Neural progenitor cell (in vitro differentiated cells): ENCODE measurements at places on chromosomes 4 and X. TPM values are rescaled to one million over a fixed set of nuclear protein-coding genes. Genes with fewer than 3 reads are reported as not detected.

Gene AREG
- total RNA-seq: not detected in 2 replicates

Gene TRIM2
- 87.6 and 90.2 TPM in 2 replicates for total RNA-seq

DNA sequence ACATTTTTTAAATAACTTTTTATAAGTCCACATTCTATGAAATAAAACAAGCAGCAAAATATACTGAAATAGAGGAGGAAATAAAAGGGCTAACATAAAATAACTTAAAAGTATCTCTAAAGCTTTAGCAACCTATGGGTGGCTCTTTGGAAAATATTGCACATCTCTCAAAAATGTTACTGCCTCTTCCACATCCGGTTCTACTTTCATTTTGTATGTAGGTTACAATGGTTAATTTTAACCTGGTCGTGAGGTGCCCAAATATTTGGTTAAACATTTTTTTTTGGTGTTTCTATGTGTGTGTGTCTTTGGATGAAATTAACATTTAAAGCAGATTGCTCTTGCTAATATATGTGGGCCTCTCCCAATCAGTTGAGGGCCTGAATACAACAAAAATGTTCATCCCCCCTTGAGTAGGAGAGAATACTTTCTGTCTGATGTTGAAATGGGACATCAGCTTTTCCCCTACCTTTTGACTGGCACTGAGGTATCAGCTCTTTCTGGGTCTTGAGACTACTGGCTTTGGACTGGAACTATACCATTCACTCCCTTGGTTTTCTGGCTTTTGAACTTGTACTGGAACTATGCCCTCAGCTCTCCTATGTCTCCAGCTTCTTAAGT lies 353.0 kb downstream of the ADAM29 start:
- no peaks in the 10 kb centered on the region for H3K27me3 ChIP-seq
- H3K4me3 ChIP-seq: no peak overlapping the region
- no peak overlapping the region for H3K27ac ChIP-seq
- H3K4me1 ChIP-seq: no peaks in the 10 kb centered on the region
- DNase-seq: no peak
- no peaks in the 10 kb centered on the region for H3K36me3 ChIP-seq

- H3K4me1 ChIP-seq: peaks cover 7% of the 10 kb centered on the region
- no peaks in the 10 kb centered on the region for H3K36me3 ChIP-seq
- H3K4me3 ChIP-seq: no peak overlapping the region
- peak; percentile 10 for DNase-seq
- no peak overlapping the region for H3K27ac ChIP-seq
These were observed 152.5 kb upstream of the SPRY1 start for GRCh38 chr4:123244137-123244536.

Gene SMIM31
- total RNA-seq: not detected in 2 replicates

DNA sequence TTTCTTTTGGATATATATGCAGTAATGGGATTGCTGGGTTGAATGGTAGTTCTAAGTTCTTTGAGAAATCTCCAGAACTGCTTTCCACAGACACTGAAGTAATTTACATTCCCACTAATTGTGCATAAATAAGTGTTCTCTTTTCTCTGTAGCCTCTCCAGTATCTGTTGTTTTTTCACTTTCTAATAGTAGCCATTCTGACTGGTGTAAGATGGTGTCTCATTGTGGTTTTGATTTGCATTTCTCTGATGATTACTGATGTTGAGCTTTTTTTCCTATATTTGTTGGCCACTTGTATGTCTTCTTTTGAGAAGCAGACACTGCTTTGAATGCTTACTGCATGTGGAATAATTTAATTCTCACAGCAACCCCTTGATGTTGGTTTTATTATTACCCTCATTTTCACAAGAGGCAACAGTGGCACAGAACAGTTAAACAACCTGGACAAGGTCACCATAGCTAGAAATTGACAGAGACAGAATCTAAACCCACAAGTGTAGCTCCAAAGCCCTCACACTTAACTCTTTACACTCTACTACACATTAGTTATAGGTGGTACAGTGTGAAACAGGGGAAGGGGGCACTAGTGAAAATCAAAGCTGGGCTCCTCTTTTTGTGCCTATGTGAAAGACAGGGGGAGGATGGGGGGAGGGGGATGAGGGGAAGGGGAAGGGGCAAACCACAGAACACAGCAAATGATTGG lies 96.1 kb downstream of the REELD1 start:
- no peak overlapping the region for H3K27ac ChIP-seq
- no peak overlapping the region for H3K4me3 ChIP-seq
- no peak for DNase-seq
- no peaks in the 10 kb centered on the region for H3K36me3 ChIP-seq
- no peaks in the 10 kb centered on the region for H3K4me1 ChIP-seq

Gene PSAPL1
- total RNA-seq: 0.06 TPM in 1 of 2 replicates, not detected in the other

GRCh38 chr4:139920486-139921002 lies 233.4 kb downstream of the MAML3 start:
- peak; percentile 25 for DNase-seq
- no peaks in the 10 kb centered on the region for H3K27me3 ChIP-seq
- H3K4me3 ChIP-seq: no peak overlapping the region
- peaks cover 48% of the 10 kb centered on the region for H3K4me1 ChIP-seq
- no peaks in the 10 kb centered on the region for H3K36me3 ChIP-seq

DNA sequence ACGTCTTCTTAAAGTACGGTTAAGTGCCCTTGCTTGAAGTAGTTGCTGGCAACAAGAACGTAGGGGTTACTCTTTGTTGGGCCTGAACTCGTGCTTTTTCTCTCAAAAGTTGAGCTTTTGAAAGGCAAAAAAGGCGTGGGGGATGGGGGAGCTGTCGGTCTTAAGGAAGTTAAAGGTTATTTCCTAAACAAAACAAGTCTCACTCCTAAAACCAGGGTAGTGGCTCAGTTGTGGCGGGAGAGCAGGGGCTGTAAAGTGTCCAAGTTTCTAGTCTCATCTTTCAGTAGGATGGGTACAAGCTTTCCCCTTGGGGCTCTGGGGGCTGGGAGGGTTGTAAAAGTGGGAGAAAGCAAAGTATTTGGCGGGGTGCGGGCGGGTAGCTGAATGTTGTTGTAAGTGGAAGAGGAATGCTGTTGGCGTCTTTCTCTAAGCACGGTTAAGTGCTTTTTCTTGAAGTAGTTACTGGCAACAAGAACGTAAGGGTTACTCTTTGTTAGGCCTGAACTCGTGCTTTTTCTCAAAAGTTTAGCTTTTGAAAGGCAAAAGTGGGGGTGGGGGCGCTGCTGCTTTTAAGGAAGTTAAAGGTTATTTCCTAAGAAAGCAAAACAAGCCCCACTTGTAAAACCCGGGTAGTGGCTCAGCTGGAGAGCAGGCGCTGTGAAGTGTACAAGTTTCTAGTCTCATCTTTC lies 904 bp upstream of the WDR1 start:
- no peaks in the 10 kb centered on the region for H3K36me3 ChIP-seq
- peak overlapping the region; percentile 91 for H3K27ac ChIP-seq
- no peaks in the 10 kb centered on the region for H3K27me3 ChIP-seq
- H3K4me1 ChIP-seq: peaks cover 18% of the 10 kb centered on the region
- peak; percentile 41 for DNase-seq
- H3K4me3 ChIP-seq: peak overlapping the region; percentile 79

DNA sequence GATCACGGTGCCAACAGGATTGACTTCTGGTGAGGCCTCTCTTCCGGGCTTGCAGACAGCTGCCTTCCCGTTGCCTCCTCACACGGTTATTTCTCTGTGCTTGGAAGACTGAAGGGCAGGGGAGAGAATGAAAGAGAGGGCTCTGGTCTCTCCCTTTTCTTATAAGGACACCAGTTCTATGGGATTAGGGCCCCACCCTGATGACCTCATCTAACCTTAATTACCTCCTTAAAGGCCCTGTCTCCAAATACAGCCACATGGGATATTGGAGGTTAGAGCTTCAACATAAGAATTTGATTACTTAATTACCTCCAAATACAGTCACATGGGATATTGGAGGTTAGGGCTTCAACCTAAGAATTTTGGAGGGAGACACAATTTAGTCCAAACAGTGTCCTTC lies 46.5 kb downstream of the EVC start:
- no peak overlapping the region for H3K27ac ChIP-seq
- no peak overlapping the region for H3K4me3 ChIP-seq
- DNase-seq: no peak
- no peaks in the 10 kb centered on the region for H3K36me3 ChIP-seq
- no peaks in the 10 kb centered on the region for H3K27me3 ChIP-seq

Gene DGKK
- 0.19 and 0.21 TPM in 2 replicates for total RNA-seq

DNA sequence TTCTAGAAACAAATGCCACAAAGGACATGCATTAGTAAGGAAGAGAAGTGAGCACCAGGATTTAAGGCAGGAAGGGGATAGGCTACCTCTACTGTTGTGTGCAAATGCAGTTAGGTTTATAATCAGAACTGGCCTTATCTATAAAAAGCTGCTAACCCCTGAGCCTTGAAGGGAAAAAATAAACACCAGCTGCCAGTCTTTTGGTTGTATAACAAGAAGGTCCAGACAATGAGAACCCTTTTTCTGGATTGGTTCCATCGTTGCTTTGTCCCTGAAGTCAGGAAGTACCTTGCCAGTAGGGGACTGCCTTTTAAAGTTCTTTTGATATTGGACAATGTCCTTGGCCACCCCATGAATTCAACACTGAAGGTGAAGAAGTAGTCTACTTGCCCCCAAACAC lies 126.7 kb upstream of the OTUD4 start:
- H3K27me3 ChIP-seq: no peaks in the 10 kb centered on the region
- H3K36me3 ChIP-seq: no peaks in the 10 kb centered on the region
- H3K4me3 ChIP-seq: no peak overlapping the region
- H3K27ac ChIP-seq: no peak overlapping the region
- H3K4me1 ChIP-seq: no peaks in the 10 kb centered on the region

GRCh38 chr4:21890231-21890630 lies 58.3 kb downstream of the KCNIP4 start:
- DNase-seq: no peak
- no peaks in the 10 kb centered on the region for H3K27me3 ChIP-seq
- H3K4me3 ChIP-seq: no peak overlapping the region
- no peak overlapping the region for H3K27ac ChIP-seq

DNA sequence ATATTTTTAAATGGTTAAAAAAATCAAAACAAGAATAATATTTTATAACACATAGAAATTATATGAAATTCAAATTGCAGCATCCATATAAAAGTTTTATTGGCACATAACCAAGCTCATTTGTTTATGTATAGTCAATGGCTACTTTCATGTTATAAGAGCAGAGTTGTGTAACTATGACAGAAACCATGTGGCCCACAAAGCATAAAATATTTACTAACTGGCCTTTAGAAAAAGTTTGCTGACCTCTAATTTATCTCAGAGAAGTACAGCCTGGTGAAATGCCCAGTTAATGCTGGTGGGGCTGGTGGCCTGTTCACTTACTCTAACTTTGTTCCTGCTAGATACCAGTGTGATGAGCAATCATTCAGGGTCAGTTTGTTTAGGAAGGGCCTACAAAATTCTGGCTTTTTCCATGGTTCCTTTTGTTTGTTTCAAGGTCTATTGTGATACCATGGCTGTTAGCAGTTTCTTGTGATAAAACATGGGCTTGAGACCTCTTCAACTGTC lies 104.6 kb downstream of the PPP1R2C start:
- H3K27ac ChIP-seq: no peak overlapping the region
- no peaks in the 10 kb centered on the region for H3K4me1 ChIP-seq
